Activated T-cell treated with anti-CD3 and anti-CD28 coated beads for 1 hour (primary cell): ENCODE measurements at places on chromosomes 4 and X.

DNA sequence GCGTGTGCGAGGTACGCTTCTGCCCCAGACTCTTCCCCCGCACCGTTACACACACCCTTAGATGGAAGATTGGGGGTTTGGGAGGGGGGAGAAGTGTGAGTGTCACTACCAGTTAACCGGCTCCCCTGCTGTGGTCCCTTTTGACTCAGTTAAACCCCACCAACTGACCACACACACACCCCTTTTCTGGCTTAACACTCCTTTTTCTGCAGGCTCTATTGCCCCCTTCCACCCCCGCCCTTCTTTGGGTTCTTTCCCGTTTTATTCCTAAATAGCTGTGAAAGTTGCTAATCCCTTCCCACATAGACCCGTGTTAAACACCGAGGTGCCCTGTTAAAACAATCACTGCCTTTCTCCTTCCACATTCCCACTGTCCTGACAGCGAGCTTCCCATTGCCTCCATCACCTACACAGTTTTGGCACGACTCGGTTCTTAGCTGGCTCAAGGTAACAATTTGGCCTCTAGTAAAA is 3.7 kb upstream of the NR3C2 start:
- DNase-seq = no peak

DNA sequence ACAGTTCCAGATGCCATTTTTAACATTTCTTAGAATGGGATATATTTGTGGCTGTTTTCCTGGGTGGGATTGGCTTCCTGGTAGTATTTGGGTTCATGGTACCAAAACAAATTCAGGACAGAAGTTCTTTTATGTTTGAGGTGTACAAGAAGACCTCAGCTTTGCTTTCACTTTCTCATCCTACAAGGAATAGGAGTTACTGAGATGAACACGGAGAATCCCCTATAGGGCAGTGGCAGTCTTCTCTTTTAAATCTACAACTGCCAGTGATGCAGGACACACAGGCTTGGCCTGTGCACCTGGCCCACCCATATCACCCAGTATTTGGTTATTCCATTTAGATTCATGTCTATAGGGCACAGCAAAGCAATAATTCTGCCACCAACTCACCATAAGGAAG is 35.2 kb downstream of the SLC10A7 start:
- no peak for DNase-seq

- no peak for DNase-seq
Observed at GRCh38 chrX:126770179-126770578, 49.4 kb upstream of the PRR32 start.

DNA sequence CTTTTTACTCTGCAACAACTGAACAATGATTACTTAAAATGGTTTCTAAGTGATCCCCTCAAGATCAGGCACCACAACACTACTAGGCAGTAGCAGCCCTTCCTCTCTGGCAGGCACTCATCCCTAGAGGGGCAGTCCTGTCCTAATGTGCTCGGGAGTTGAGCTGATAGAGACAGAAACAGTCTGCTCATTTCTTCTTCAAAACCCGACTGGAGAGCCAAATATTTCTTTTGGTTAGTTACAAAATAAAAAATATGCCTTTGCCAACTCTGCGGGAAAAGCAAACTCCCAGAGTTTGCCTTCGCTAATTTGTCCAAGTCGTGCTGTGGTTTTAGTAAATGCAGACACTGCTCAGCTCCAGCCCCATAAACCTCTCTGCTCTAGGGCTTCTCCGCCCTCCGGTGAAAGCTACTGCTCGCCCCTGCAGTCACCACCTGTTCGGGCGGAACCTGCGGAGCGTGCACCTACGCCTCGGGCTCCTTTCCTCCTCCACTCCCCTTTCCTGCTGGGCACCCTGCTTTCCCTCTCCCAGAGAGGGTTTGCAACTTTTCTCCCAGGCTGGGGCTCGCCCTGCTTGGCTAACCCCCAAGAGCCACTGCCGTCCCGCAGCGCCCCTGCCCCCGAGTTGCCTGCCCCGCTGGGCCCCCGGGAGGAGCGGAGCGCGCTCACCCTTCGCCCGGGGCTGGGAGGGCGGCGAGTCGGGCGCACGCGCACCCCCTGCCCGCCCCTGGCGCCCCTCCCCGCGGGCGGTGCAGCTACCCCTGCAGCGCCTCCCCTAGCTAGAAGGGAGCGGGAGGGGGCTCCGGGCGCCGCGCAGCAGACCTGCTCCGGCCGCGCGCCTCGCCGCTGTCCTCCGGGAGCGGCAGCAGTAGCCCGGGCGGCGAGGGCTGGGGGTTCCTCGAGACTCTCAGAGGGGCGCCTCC is at the start of gene NPNT:
Gene NPNT (plus strand): TSS at position 812 of the 923 bp plus-strand sequence. CDS start 182 bp downstream, outside the sequence.
- DNase-seq = no peak

GRCh38 chrX:2748171-2748814 is 3.5 kb upstream of the XG start:
- DNase-seq = no peak

DNA sequence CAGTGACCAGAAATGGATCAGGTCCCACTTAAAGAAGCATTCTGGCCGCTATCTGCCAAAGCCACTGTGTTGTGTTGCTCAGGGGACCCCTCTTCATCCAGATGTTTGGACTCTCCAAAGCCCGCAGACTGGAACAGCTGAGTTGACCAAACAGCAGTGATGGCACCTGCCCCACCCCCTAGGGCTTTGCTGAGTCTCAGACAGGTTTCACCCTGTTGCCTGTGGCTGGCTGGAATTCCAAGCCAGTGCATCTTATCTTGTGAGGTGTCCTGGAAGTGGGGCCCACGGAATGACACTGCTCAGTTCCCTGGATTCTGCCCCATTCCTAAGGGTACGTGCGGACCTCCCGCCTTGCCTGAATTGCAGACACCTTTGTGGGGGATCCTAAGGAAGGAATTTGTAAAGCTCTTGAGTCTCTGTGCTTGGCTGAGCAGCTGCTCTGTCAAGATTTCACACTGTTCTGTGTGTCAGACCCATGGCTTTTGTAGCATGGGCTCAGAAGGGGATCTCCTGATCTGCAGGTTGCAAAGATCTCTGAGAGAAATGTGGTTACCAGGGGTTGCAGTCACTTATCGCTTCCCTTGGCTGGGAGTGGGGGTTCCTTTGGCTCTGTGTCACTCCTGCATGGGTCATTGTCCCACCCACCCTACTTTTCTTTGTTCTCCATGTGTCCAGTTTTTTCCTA is 1707.9 kb upstream of the PCDH10 start:
- no peak for DNase-seq

GRCh38 chrX:17377091-17377717 is 2.2 kb downstream of the NHS start:
- DNase-seq = no peak

DNA sequence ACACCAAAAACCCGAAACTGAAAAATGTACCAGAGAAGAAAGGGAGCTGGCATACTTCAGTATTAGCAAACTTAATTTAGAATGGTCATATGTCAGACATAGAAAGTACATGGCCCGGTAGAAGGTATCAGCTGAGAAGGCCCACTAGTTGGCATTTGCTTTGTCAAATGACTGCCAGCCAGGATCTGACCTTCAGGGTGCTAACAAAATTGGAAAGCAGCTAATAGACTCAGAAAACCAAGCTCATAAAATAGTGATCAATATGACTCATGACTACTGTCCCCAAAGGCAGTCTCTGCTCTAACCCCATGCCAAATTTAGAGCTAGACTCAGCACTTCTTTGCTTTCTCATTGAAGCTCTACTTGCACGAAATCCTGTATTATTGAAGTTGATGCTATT is 342.7 kb downstream of the PDGFC start:
- no peak for DNase-seq

GRCh38 chr4:173420324-173420752 is 21.4 kb upstream of the SCRG1 start:
- no peak for DNase-seq

DNA sequence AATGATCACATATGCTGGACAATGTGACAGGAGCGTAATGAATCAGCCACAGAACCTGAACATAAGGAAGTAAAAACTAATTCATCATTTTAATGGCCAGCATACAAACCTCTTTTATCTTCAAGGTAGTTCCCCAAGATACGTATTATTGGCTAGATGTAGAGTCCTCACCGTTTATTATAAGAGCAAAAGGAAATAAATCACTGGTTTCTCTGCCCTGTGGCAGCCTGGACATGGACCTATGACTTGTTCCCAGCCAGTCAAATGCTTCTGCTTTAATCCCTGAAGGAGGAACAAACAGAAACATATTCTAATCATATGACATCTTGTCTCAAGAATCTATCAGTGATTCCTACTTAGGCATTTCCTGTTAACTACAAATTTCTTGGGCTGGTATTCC is 86.8 kb upstream of the FAM241A start:
- no peak for DNase-seq

- DNase-seq = no peak
Observed at GRCh38 chr4:114028071-114028470, 48.6 kb upstream of the ARSJ start.

GRCh38 chr4:41525129-41525528 is 12.8 kb upstream of the LIMCH1 start:
- DNase-seq = no peak
